RCC 7860 (cell line): ENCODE measurements at places on chromosomes 2 and 18.

DNA sequence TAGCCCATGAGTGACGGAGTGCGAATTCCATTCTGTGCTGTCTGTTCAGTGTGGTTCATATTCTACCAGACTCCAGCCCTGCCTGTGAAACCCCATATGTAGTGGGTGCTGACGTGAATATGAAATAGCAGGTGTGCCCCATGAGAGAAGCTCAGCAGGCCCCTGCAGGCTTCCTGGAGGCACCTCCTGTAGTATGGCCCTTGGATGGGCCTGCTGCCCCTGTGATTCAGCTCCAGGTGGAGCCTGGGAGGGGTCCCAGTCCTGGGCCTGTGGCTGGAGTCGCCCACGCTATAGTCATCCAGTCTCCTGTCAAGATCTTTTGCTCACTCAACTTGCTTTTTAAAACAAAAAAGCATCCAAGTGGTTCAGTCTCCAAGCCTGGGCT is 125.5 kb downstream of the GLI2 start:
- no peak for DNase-seq

DNA sequence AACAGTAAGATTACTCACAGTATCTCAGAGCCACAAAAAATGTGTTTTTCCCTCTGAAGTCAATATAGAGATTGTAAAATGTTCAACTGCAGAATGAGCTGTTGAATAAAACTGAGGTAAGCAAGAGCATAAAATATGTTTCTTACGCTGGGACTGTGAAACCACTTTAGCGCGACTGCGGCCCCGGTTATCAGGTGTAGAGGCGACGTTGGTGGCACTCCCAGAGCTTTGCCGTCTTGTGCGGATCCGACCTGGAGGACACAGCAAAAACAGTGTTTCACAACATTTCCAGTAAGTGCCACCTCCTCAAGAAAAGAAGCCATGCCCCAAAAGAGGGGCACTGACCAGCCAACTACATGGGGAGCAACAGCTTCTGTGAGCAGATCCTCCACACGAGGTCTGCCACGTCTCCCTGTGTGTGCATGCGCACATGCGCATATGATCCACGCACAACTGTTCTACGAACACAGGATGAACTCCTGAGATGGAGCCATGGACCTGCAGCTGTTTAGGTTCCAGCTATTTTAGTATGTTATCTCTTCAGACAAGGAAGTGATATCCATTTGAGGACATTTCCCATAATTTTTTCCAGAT is 100.7 kb upstream of the RNU4ATAC start:
- no peak for DNase-seq

GRCh38 chr2:233165543-233165894 is 86.0 kb upstream of the ATG16L1 start:
- DNase-seq = no peak

DNA sequence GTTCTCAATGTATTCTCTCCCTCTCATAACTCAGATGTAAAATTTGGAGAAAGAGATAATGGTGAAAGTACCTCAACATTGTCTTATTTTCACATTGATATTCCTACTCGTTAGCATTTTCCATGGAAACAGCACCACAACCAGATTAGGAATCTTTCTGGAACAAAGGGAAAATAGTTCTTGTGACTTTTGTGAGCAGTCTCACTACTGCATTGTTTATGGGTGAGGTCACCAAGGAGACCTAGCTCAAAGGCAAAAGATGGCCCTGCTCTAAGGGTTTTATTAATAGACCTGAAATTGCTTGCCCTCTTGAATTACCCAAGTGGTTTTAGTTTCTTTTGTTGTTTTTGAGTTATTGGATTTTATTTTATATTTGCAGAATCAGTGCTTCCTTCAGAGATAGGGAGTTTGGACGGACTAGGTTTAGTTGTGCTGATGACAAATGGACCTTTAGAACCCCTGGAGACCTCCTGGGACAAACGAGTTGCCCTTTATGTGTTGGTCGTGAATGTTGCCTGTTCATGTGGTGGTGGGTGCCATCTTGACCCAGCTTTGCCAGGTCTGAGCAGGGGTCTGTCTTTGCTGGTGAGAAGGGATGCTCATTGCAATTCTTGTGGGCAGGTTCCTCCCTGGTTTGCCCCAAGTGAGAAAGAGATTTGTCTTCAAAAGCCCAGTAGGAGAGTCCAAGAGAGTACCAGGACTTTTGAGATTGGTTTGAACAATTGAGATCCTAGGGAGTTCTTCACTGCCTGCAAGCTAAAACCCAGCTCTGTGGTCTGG is 58.1 kb downstream of the INPP4A start:
- no peak for DNase-seq

- no peak for DNase-seq
Observed at GRCh38 chr18:63477200-63477599, 442 bp downstream of the SERPINB5 start.

DNA sequence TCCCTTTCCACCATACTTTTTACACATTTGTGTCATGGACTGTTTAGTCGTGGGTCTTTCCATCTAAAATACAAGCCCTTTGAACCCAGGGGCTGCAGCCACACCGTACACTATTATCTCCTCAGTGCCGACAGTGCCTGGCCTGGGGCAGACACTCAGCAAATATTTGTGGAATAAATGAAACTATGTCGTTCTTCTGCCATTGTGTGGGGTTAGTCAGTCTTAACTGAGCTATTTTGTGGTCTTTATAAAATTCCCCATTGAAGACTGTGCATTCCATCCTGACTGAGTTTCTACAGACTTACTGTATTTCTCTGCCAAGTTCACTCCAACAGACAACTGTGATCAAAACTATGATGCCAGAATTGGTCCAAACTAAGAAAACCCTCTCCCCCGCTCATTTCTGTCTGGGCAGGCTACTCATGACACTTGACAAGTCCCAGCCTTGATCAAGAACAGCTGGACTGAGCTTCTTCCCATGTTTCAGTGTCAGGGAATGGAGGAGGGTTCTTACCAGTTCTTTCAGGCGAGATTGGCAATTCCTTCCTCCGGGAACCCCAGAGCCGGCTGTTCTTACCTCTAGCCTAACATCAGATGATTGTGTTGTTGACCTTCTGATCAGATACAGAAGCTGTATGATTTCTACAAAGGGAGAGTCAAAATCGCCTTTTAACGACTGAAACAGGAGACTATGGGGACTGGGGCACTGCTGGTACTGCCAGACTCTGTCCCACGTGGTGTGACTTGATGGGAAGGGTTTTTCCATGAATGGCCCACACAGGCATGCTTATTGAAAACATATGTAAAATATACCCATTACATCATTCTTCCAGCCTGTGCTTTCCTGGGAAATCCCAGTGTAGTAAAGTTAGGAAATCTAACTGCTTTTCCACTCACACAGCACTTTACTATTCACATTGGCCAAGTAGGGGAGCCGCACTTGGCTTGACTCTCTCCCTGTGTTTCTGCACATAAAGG is 77.4 kb upstream of the NPAS2 start:
- DNase-seq = peak; percentile 91

DNA sequence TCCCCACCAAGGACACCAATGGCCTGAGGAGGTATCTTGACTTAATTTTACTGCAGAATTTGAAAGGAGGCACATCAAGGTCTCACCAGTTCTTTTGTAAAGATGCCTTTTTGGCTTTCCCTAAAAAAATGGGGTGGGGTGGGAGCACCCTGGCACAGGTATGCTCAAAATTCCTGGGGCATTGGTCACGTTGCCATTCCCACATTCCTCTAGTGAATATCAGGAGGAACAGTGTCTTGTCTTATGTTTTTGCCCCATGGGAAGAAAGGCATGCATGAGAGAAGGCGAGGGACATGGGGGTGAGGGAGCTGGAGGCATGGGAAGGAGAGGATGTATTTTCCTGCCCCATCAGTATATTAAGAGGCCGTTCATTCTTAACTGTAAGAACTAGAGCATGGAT is 275.3 kb downstream of the CMPK2 start:
- no peak for DNase-seq

GRCh38 chr2:117855886-117856285 is 41.4 kb downstream of the DDX18 start:
- peak; percentile 58 for DNase-seq

DNA sequence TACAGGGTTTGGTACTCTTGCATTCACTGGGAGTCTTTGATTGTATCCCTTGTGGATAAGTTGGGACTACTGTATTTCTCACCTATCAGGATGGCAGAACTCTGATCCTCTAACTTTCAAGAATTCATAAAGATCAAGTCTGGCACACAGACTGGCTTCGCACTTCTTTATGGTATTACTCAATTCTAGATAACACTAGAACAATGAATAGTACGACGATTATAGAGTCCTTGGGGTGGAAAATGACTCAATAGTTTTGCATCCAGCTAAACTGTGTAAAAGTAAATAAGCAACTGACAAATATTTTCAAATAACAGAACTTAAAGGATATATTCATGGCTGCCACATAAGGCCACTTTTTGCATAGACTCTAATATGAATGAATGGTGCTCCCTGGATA is 103.4 kb upstream of the MEX3C start:
- DNase-seq = no peak

GRCh38 chr2:187500585-187501359 is 52.7 kb upstream of the CALCRL start:
- peak; percentile 17 for DNase-seq

DNA sequence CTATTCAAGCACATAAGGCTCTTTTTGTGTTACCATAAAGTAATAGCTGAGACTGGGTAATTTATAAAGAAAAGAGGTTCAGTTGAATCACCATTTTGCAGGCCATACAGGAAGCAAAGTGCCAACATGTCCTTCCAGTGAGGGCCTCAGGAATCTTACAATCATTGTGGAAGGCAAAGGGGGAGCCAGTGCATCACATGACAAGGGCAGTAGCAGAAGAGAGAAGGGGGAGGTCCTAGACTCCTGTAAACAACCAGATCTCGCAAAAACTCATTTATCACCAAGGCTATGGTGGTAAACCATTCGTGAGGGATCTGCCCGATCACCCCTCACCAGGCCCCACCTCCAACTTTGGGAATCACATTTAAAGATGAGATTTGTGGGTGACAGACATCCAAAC is 16.7 kb downstream of the DSG4 start:
- no peak for DNase-seq

DNA sequence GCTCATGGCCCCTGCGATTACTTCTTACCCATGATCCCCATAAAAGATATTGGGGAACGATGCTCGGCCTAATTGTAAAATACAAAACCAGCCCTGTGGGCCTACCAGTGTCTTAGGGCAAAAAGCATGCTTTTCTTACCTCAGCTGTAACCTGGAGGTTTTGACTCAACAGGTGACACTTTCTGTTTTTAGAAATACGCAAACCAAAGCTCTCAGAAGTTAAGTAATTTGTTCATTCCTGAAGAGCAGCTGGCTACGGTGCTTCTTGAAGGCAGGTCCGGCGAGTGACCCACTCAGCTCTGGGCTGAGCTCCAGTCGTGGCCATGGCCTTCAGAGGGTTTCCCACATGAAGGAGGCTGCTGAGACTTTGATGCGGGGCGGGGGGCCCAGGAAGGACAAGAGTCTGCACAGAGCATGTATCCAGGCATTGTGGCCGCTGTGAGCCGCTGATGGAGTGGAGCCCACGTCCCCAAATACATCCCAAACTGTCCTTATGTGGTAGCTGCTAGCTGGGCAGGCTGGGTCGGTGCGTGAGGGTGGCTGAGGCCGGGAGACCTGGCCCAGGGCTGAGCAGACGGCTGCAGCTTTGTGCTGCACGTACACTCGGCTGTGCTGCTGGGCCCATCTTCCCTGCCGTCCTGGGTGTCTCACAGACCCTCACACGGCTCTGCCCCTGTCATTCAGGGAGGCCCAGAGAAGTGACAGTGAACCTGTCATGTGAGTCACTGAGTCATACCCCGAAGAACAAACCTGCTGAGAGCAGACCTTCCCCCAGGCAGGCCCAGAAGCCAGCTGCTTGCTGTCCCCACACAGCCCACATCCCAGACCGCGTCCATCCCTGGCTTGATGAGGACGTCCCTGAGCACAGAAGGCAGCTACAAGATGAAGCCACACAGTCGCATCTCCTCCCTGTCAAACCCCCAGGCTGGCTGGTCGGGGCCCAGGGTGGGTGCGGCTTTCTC is 34.1 kb downstream of the ITGB1BP1 start:
- no peak for DNase-seq

- DNase-seq = peak; percentile 12
Observed at GRCh38 chr2:200223205-200223784, 83.2 kb upstream of the SPATS2L start.

DNA sequence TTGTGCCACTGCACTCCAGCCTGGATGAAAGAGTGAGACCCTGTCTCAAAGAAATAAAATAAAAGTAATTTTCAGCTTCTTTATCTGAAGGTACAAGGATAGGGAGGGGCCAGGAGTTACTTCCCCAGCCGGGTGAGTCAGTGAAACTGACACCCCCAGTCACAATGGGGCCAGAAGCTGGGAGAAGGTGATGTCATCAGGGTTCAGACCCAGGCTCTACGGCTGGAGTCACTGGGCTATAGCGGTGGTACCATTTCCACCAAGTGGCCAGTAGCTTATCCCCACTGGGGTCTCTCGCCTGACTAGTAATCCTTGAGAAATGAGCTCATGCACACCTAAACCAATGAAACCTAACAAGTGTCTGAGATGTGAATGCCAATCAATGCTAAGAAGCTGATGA is 107.9 kb downstream of the ALPK2 start:
- peak; percentile 53 for DNase-seq

- DNase-seq = no peak
Observed at GRCh38 chr2:55839182-55839819, 84.3 kb downstream of the EFEMP1 start.

- DNase-seq = no peak
Observed at GRCh38 chr18:75563150-75563549, 135.6 kb upstream of the SMIM21 start.

- DNase-seq = no peak
Observed at GRCh38 chr2:109563980-109564550, 49.7 kb downstream of the SEPTIN10 start.

DNA sequence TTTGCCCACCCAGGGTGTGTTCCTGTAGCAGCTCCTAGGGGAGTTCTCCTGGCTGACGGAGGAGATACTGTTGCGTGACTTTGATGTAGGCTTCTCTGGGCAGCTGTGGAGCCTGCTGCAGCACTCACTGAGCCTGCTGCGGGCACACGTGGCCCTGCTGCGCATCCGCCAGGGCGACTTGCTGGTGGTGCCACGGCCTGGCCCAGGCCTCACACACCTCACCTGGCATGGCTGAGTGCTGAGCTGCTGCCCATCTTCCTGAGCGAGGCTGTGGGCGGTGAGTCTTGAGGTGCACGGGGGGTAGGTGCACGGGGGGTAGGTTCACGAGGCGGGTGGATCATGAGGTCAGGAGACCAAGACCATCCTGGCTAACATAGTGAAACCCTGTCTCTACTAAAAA is 191.7 kb downstream of the ANKRD36C start:
- DNase-seq = no peak

DNA sequence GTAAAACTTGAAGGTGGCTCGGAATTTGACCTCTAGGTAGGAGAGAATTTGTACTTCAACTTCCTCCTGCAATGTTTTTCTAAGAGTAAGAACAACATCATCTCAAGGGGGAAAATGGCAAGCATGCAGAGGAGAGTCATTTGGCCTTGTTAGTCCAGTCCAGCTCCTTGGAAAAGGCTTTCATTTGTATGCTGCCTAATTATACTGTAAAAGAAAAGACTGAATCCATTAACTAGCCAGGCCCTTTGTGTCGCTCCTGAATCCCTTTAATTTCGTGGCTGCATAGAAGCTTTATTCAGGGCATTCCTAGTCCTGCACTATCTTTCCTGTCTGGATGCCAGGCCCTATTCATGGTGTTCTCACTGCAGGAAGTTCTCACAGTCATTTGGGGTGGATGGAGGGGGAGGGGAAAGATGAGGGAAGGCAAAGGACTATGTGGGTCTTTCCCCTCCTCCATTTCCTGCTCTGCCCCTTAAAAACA is 36.0 kb downstream of the PHLPP1 start:
- no peak for DNase-seq

GRCh38 chr2:222606306-222606705 is 49.6 kb downstream of the FARSB start:
- no peak for DNase-seq

GRCh38 chr2:147847746-147848391 is 3.0 kb downstream of the ACVR2A start:
- no peak for DNase-seq
